ENCODE measurements at places on chromosomes 11 and 22.

GRCh38 chr11:45182902-45183301 lies 36.5 kb downstream of the PRDM11 start:
- DNase-seq: peak; percentile 69

DNA sequence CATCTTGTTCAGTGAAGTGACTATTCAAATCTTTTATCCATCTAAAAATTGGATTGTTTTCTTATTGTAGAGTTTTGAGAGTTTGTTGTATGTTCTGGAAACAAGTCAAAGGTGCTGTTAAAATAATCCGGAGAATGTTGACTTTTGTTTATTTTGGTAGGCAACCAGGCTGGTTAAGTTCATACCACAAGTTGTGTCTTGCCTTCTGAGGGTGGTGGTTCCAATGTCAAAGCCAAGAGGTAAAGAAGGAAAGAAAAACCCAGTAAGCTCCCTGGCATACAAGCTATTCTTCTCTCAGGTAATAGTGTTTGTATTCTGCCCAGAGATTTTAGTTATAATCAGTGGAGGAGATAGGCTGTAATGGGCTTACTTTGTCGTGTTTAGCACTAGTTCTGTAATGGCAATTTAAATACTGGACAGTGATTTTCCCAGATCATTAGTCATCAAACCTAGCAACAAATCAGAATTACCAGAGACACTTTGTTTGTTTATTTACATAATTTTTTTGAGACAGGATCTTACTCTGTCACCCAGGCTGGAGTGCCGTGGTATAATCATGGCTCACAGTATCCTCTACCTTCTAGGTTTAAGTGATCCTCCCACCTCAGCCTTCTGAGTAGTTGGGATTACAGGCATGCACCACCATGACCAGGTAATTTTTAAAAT lies 15.1 kb upstream of the CSRP3 start:
- no peak for DNase-seq

- DNase-seq: no peak
Observed at GRCh38 chr11:93984196-93984567, 37.0 kb upstream of the HEPHL1 start.

DNA sequence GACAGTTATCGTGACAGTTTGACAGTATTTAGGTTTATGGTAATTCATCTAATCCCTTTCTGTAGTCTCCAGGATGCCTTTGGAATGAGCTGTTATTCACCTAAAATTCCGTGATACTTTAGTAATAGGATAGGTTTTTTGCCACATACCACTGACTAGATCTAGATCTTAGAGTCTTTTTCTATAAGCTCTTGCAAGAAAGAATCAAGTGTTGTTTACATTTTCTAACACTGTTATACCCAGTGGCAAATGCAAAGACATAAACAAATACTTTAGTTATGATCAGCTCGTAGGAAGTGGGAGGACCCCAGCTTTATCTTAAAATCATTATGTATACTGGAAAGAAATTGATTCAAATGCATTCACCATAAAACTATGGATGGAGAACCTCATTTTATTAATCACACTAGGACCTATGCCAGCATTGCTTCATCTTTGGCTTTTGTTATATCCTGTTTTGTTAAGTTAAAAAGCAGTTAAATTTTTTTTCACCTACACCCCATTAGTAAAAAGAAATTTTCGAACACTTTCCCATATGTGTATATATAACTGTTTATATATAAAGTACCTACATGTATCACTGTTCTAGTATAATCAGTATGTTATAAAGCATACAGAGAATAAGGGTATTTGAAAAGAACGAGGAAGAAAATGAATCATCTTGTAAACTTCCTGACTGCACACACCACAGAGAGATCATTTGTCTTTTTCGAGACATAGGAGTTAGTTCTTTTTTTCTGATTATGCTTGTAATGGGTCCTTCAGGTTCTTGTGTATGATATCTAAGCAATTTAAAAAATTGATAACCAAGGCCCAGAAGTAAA lies 60.9 kb downstream of the PDHX start:
- DNase-seq: peak; percentile 30

DNA sequence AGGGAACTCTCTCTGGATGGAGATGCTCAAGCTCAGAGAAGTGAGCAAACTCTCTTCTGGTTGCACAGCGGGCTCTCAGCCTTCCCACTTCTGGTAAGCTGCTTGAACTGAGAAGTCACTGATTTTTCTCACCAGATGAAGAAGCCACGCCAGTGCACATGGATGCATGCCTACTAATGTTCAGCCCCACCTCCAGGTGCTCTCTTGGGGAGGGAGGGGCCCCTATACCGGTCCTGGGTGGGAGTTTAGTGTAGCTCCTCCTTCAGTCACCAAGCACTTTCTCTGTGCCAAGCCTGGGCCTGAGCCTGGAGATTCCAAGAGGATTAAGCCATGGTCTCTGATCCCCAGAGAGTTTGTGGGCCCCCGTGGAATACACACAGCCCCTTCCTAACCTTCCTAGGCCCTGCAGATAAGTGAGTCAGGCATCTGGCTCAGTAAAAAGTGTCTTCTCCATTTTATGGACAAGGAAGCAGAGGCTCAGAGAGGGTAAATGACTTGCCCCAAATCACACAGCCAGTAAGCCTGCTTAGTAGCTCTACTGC lies 142.2 kb downstream of the ST3GAL4 start:
- no peak for DNase-seq

GRCh38 chr11:33735271-33736147 lies 714 bp downstream of the CD59 start:
- DNase-seq: peak; percentile 37

DNA sequence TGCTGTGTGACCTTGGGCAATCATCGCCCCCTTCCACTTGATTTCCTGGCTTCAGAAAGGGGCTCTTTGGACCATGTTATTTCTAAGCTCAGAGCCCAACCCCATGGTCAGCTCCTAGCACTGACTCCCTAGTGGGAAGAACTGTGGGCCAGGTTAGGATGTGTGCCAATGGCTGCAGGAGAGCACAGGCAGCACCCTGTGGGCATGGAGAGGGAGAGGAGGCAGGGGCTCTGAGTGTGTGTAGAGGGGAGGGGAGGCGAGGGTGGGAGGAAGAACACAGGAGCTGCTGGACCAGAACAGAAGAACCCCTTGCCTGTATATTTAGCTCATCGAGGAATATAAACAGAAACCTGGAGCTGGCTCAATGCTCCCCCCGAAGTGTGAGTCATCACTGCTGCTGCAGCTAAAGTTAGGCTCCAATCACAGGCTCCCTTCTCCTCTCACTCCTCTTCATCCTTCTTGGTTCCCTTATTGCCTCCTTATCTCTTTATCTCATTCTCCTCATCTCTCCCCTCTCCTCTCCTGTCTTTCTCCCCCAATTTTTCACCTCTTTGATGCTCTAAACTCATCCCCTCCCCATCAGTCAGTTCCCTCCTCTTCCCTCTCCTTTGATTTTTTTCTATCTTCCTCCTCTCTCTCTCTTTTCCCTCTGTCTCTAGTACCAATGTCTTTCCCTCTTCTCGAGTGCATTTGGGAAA lies 14.5 kb upstream of the RPS19BP1 start:
- no peak for DNase-seq

GRCh38 chr11:2913776-2914175 lies 15.4 kb downstream of the PHLDA2 start:
- DNase-seq: no peak

GRCh38 chr22:32203181-32204039 lies 1.5 kb downstream of the RFPL2 start:
- no peak for DNase-seq

DNA sequence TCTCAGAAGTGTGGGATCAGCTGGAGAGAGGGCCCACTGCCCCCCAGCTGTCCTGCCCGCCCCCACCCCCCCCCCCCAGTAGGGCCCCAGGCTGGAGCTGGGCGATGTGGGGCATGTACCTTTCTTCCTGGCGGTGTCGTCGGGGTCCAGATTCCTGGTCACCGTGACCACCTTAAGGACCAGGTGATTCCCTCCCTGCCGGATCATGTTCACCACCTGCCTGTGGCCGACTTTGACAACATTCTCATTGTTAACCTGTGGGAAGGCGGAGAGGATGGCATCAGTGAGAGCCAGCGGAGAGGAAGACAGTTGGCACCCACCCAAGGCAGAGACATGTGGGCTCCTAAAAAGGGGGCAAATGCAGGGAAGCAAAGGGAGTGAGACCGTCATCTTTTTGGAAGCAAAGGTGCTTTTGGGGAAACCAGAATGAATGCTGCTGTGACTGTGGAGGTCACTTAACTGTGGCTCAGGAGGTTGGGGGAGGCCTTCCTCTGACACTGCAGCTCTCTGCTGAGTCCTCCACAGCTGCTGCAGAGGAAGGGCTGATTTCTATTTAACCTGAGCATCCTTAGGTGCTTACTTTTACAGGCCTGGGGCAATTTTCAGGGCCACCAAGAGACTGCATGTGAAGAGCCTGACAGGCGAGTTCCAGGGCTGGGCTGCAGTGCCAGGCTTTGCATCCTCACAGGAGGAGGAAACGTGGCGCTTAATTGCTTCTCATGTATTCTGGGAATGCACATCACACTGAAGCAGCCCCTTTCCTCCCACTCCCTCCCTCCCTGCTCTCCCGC lies 104.5 kb downstream of the CTTN start:
- no peak for DNase-seq

All from suppressor macrophage (primary cell).